ENCODE measurements at places on chromosomes 12 and 14.

- no peak for DNase-seq
These were observed 416 bp downstream of the GALNT8 start for GRCh38 chr12:4720637-4720995.

GRCh38 chr12:86233126-86233525 lies 23.1 kb downstream of the MGAT4C start:
- DNase-seq = no peak

GRCh38 chr12:14373217-14373616 lies 7.7 kb downstream of the ATF7IP start:
- DNase-seq = no peak

- DNase-seq = no peak
These were observed 121.5 kb upstream of the ATF7IP start for GRCh38 chr12:14243941-14244340.

GRCh38 chr14:65044596-65044959 lies 57.7 kb downstream of the MAX start:
- peak; percentile 85 for DNase-seq

DNA sequence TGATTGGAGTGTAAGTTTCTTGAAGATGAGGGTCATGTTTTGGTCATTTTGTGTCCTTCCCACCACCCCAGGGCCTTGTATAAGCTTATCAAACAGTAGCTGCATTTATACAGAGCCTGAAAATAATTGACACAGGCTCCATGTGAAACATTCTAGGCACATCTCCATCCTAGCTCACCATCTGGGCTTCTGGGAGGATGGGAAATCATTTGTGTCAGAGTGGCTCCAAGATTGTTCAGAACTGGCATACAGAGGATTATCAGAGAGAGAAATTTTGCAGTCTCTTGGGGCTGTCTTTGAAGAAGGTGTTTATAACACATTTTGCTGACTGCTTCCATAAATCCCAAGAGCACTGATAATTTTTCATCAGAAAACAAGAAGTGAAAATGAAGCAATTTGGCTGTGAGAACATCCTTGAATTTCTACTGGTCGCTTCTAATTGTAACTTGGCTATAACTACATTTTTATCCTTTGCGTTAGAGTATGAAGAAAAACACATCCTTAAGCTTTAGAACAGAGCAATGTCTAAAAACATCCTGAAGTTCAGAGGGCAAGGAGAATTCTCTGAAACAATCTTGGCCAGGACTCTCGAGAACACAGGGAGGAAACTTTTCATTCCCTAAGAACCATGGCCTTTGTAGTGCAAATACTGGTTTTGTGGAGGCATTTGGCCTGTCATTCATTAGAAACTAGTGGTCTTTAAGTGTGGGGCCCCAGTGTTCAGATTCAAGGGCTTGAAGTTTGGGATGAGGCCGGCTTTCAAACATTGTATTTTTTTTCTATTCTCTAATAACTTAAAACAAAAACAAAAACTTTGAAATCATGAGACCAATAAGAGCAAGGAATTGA lies 151.1 kb downstream of the DACT1 start:
- no peak for DNase-seq

- DNase-seq = no peak
These were observed 22.0 kb downstream of the TTC9 start for GRCh38 chr14:70663707-70664179.

DNA sequence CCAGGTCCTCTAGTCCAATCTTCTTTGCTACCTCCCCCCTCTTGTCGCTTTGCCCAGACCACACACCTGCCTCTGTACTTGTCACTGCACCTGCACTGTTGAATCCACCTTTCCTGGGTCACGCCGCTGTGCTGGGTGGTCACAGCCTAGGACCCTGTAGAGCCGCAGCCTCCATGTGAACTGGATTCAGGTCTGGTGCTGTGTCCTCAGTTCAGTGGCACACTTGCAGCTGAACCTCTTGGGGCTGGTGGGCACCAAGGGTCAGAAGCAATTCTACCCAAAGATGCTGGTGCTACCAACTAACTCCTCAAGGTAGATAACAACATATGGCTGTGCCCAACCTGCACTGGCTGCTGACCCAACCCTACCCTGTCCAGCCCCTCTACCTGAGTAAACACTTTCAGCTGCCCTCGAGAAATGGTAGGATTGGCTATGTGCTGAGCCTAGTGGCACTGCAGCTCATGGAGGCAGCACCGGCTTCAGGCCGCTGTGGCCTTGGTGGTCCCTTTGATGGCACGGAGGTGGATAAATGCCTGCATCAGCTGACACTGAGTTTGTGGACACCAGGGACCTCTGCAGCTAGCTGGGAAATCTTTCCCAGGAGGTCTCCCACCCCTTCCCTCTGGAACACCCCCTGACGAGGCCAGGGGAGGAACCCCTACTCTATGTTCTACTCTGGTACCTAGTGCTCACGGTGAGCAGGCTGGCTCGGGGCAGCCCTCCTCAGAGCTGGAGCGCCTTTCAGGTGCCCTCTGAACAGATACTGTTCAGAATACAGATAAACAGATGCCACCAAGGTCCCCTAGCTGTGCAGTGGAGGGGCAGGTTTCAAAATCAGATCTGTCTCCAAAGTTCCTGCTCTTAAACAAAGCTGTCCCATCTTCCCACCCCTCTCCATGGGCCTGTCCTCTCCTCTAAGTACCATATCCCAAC lies 14.3 kb downstream of the AGAP2 start:
- no peak for DNase-seq

GRCh38 chr14:70943838-70944237 lies 36.6 kb downstream of the PCNX1 start:
- no peak for DNase-seq

DNA sequence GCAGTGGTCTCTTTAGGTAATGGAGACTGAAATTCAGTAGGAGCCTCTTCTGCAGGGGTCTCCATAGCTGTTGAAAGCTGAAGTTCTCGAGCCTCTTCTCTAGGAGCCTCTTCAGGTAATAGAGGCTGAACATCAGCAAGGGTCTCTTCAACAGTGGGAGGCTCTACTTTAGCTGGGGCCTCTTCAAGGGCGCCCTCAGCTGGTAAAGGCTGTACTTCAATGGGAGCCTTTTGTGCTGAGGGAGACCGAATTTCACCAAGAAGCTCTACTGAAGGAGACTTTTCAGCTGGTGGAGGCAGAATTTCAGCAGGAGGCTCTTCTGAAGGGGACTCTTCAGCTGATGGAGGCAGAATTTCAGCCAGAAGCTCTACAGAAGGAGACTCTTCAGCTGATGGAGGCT lies 1.5 kb downstream of the FSCB start:
- no peak for DNase-seq

DNA sequence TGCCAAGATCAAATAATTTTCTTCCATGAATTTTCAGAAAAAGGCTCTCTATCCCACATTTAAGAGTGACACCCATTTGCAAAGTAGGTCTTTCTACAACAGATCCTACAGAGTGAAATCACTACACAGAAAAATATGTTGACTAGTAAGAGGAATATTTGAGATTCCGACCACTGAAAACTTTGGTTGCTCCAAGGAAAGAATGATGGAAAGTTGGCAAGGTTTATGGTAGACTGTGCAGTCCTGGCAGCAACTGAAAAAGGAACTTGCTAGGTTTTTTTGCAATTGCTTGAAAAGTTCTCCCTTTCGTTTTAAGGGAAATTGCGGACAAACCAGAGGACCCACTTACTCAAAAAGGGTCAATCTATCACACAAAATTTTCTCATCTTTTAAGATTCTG lies 83.1 kb upstream of the TSPAN8 start:
- no peak for DNase-seq

- no peak for DNase-seq
These were observed 81.9 kb upstream of the ANO2 start for GRCh38 chr12:6026998-6027397.

DNA sequence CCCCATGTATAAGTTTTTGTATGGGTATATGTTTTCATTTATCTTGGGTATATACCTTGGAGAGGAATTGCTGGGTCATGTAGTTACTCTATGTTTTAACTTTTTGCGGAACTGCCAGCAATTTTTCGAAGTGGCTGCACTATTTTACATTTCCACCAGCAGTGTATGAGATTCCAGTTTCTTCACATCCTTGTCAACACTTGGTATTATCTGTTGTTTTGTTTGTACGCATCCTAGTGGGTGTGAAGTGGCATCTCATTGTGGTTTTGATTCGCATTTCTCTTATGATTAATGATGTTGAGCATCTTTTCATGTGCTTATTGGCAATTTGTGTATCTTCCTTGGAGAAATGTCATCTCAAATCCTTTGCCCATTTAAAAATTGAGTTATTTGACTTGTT lies 6.9 kb downstream of the ANKRD13A start:
- no peak for DNase-seq

DNA sequence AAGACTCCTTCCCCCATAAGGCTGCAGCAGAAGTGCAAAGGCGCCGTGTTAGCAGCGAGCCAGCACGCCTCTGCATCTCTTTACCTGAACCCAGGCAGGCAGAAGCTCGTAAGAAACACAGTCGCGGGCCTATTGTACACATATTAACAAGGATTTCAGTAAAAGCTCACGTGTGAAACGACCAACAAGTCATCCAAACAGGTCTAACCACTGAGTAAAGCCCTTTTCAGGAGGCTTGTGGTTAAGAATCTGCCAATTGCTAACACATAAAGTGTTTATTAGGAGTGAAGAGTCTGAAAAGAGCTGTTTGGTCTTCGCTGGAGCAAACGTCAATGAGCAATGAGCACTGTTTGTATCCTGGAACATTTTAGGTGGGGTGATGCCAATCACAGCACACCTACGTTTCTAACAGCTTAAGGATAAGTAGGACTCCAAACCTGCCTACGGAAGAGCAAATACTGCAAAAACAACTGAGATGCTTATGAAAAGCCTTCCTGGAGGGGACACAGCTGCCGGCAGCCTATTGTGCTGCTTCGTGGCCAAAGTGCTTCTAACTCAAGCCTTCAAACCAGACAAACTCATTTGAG lies 43.1 kb downstream of the PRKAB1 start:
- DNase-seq = no peak

- no peak for DNase-seq
These were observed 33.3 kb upstream of the GPR68 start for GRCh38 chr14:91277546-91278382.

DNA sequence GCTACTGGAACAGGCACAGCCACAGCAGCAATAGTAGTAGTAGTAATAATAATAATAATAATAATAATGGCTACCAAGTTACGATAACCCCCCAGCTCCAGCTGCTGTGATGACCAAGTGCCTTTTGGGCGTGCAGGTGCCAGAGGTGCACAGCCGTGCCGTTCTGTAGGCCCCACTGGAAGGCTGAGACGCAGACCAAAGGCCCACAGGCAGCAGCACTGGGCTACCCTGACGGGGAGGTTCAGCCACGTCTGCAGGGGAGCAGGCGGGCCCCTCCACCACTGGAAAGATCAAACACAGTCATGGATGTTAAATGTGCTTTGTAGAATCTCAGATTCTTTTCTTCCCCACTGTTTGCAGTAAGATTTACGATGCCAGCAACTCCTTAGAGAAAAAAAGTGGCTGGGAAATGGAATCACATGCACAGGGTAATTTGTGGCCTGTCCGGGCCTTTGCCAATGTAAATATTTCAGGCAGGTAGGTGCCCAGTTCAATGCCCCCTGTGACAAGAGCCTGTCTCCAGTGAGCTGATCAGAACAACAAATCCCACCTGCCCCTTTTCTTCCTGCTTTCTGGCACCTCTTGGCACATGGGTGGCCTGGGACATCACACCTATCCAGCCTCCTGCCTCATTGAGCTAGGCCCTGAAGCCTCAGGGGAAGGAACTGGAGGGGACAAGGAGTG lies 32.6 kb downstream of the CCDC85C start:
- DNase-seq = no peak

- peak; percentile 56 for DNase-seq
These were observed 58.6 kb upstream of the BCL11B start for GRCh38 chr14:99330316-99331240.

DNA sequence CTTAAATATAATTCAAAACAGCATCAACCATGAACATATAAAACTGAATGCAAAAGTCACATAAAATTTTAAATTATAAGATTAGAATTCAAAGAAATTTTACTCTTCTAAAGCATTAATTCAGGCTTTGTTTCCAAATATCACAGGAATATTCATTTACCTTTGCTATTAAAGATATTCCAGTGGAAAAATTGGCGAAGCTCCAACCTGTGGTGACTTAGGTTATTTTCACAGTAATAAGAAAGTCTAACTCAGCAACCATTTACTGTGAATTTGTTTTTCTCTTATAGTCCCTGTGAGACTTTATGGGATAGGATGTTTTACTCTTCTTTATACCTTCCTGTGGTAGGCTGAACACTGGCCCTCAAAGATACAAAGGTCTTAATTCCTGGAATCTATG lies 3.2 kb downstream of the WDR89 start:
- no peak for DNase-seq

DNA sequence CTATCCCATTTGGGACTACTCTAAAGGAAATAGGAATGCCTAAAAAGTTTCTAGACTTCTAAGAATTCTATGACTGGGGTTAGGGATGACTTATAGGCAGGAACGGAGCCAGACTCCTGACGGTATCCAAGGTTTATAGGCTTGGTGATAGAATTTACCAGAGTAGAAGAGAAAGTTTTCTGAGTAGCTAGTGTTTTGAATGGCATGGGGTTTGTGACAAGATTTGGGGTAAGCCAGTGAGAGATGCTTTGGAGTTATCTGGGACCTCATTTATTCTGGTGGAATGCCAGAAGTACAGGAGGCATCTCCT lies 444.6 kb downstream of the RAD51B start:
- DNase-seq = no peak

GRCh38 chr12:93183940-93184671 lies 193.6 kb upstream of the NUDT4 start:
- DNase-seq = no peak

GRCh38 chr12:20946732-20947131 lies 136.2 kb downstream of the SLCO1B3 start:
- no peak for DNase-seq

GRCh38 chr12:89261982-89262381 lies 90.3 kb downstream of the DUSP6 start:
- no peak for DNase-seq
